ENCODE measurements at places on chromosomes 6 and 20.

DNA sequence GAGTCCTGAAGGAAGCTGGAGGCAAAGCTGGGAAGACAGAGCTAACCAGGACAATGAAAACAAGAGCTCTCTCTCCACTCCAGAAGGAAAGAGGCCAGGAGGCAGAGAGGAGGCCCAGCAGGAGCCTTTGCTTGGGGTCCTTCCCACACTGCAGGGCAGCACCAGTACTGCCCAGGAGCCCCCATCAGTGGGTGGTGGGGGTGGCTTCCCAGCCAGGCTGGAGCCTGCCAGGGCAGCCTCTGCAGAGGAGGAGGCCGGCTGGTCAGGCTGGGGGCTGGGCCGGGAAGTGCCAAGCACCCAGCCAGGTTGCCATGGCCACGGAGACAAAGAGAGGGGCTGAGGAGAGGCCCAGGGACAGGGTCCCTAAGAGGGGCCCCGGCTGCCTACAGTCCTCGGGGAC, 33.4 kb downstream of the PREX1 start:
- DNase-seq: no peak

GRCh38 chr6:6333501-6333900, 13.0 kb upstream of the F13A1 start:
- DNase-seq: no peak

- no peak for DNase-seq
Observed at GRCh38 chr6:50986319-50986718, 167.6 kb downstream of the TFAP2B start.

DNA sequence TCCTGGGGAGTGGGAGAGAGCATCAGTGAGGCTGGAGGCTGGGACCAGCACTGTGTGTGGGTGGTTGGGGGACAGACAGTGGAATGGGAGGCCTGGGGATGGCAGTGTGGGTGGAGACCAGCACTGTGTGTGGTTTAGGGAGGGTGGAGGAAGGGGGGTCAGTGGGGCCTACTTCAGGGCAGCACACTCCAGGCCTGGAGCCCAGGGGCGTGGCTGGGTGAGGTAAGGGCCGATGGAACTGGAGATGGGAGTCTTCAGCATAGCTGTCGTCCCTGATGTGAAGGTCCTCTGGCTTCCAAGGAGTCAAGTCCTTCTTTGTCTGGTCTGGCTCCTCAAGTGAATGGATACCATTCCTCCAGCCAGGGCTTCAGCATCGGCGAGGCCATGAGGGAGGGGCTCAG, 18.6 kb downstream of the KCNK17 start:
- DNase-seq: no peak

DNA sequence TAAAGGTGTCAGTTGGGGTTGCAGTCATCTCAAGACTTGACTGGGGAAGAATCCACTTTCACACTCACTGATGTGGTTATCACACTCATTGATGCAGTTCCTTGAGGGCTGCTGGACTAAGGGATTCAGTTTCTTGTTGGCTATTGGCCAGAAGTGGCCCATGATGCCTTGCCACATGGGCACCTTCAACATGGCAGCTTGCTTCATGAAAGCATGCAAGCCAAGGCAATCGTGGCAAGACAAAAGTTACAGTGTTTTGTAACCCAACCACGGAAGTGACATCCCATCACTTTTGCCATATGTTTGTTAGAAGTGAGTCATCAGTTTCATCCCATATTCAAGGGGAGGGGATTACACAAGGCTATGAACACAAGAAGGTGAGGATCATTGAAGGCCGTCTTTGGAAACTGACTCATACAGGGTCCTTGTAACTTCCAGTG, 3.8 kb upstream of the RANBP9 start:
- DNase-seq: no peak

Measured in activated effector memory CD4-positive, alpha-beta T cell treated with anti-CD3 and anti-CD28 coated beads, Interleukin-2, amount 50 U/mL, for 16 hours (primary cell).